IPS DF 19.7 (cell line): ENCODE measurements at places on chromosomes 3 and 15.

- DNase-seq, result no peak
Observed at GRCh38 chr15:92449476-92449875, 55.8 kb downstream of the ST8SIA2 start.

DNA sequence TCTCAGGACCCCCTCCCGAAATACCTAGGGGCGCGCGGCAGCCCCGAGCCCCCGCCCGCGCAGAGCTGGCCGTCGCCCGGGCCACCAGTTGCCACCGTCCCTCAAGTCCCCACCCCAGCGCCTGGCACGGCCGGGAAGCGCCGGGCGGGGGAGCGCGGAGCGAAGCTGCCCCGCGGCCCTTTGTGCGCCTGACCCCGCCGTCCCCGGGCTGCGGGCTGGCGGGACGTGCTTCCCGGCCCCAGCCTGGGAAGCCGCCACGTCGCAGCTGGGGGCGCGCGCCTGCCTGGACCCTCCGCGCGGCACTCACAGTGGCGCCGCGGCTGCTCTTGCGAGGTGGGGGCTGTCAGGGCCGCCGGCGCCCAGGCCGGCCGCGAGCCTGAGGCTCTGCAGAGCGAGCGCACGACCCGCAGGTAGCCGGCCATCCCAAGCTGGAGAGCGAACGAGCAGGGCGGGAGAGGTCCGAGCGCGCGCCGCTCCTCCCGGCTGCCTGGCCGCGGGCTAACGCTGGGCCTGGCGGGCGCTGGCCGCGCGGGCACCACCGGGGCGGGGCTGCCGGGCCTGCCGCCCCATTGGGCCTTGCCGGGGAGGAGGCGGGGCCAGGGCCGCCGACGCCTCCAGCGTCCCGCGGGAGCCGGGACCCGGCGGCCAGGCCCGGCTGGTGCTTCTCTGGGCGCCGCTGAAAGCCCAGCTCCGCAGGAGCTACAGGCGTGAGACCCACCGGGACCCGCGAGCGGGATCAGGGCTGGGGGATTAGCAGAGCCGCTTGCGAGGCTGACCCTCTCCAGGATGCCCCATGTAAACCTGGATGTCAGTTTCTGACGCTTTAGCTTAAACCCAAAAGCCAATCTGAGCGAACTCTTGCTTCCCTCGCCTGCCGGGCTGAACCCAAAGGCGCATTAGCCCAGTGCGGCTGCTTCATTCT is at the start of gene IDH2:
Gene IDH2, minus strand, starts transcription at position 500 of the 922 bp plus-strand sequence. Its CDS starts 78 bp downstream, at position 422.
- no peak for DNase-seq

DNA sequence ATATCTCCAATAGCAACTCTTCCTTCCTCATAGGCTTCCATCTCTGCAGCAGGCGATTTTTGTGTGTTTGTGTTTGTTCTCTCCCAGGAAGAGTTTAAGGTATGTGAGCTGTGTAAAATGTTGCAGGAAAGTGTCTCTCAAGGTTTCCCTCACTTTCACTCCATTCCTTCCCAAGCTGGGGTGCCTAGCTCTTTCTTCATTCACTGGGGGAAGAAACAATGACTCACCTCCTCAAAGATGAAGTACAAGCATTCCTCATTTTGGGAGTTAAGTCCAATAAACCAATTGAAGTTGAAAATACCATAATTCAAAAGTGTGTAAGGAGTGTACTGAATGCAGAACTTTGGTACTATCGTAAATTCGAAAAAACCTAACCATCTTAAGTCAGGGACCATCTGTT is 422.7 kb upstream of the CFAP20DC start:
- no peak for DNase-seq

DNA sequence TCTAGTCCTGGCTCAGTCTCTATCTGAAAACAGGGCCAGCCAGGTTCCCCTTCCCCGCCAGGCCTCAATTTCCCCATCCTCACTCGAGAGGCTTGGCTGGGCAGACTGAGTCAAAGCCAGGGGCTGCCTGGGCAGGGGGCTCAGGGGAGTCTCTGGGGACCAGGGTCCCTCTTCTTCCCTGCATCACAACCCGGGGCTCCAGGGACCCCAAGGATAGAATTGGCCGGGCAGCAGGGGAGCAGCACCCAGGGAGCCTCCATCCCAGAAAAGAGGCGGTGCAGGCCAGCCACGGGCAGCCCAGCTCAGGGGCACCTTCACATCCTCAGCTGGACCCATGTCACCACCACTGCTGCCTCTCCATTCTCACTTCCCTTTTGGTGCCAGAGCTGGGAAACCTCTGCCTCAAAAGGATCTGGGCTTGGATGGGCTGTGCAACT is 13.3 kb upstream of the PLXND1 start:
- DNase-seq, result no peak

DNA sequence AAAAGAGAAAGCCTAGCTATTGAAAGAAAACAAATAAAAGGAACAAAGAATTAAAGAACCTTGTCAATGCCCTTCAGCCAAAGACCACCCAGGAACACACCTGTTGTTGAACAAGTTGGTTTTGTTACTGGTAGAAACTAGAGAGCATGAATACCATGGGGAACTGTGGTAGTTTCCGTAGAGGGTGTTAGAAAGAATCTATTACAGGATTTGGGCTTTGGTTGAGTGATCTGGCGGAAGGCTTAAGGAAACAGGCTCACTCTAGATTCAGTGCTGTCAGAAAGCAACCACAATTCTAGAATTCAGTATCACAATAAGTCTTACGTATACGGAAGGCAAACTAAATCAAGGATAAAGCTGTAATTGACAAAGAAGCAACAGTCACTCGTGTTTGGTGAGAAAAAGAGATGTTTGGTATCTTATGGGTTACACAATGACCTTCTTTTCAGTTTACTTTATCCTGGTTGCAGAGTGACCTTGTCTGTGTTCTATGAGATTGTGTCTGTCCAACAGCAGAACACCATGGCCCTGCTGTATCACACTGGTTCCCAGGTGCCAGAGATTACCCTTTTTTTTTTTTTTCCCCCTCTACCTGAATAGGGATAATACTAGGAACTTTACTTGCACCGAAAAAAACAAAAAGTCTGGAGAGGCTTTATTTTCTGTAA is 265.9 kb downstream of the SHQ1 start:
- peak; percentile 64 for DNase-seq

- DNase-seq, result no peak
Observed at GRCh38 chr3:127448671-127449070, 141.9 kb downstream of the TPRA1 start.

GRCh38 chr3:74167926-74168325 is 446.5 kb downstream of the CNTN3 start:
- no peak for DNase-seq

DNA sequence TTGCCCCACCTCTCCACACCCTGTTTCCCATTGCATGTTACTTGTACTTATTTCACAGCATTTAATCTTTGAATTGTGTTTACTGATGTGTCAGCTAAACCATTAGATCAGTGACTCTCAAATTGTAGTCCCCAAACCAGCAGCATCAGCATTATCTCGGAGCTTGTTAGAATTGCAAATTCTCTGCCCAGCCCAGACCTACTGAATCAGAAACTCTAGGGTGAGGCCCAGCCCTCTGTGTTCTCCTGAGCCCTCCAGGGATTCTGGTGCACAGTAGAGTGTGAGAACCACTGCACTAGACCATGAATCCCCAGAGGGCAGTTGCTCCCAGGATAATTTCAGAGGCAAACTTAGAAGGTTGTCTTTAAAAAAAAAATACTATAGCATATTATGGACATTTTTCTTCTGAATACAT is 13.0 kb downstream of the PLD1 start:
- no peak for DNase-seq

GRCh38 chr3:115651087-115651486 is 27.8 kb downstream of the GAP43 start:
- no peak for DNase-seq

GRCh38 chr3:155737844-155738460 is 6.9 kb downstream of the PLCH1 start:
- DNase-seq, result no peak

- DNase-seq, result no peak
Observed at GRCh38 chr3:176798680-176799079, 398.6 kb downstream of the TBL1XR1 start.

GRCh38 chr3:125154800-125155269 is 57.7 kb downstream of the SLC12A8 start:
- DNase-seq, result no peak

- no peak for DNase-seq
Observed at GRCh38 chr15:85718981-85719380, 75.7 kb downstream of the KLHL25 start.

DNA sequence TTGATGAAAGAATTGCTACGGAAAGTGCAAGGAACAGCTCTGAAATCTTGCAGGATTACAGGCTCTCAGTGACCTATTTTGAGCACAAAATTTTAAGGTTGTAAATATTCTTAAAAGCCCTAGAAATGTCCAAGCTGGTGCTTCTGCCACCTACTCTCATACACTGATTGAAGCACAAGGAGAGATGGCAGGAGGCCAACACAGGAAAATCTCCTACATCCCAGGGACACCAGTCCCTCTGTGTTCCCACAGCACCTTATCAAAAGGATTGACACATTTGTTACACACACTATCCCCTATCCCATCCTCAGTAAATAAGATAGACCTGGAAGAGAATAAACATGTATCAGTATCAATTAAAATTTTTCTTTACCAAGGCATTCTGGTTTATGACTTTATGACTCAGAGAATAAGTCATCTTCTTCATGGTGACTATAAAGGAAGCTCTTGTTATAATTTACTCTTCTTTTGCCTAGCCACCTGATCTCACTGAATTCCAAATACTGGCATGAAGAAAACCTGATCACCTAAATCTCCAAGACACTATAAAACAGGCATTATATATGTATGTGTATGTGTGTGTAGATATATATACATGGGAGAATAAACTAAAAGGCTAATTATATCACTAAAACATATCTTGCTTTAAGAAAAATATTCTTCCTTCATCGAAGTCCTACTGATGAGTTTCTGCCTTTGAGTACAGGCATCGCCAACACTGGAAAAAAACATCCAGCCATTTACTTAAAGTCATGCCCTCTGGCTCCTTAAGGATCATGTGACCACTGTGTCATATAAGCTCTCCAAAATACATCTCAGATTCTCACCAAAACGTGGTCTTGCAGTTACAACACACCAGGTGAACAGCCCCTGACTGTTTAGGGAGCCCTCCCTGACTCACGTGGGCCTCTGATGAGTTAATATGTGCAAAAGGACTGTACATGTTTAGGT is 208.1 kb upstream of the NR2F2 start:
- DNase-seq, result no peak

DNA sequence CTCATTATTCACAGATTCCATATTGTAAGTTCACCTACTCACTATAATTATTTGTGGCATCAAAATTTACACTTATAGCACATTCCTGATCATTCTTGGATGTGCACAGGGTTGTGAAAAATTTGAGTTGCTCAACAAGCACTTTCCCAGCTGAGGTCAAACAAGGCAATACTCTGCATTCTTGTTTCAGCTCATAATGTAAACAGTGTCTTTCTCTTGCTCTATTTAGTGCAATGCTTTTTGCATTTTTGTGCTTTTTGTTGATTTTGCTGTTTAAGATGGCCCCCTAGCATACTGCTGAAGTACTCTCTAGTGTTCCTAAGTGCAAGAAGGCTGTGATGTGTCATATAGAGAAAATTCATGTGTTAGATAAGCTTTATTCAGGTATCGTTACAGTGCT is 66.7 kb upstream of the TNIK start:
- no peak for DNase-seq

GRCh38 chr3:119817583-119818363 is 35.9 kb downstream of the NR1I2 start:
- DNase-seq, result peak; percentile 15

DNA sequence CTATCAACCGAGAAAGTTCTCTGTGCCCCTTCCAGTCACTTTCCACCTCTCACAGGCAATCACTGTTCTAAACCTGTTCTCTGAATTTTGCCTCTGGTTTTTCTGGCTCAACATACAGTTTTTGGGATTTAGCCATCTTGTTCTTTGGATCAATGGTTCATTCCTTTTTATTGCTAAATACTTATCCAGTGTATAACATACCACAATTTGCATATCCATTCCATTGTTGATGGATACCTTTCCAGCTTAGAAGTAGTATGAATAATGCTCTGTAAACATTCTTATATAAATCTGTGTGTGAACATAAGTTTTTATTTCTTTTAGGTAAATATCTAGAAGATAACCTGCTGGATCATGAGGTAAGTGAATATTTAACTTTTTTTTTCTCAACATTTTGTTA is 87.8 kb upstream of the FNDC3B start:
- DNase-seq, result no peak

DNA sequence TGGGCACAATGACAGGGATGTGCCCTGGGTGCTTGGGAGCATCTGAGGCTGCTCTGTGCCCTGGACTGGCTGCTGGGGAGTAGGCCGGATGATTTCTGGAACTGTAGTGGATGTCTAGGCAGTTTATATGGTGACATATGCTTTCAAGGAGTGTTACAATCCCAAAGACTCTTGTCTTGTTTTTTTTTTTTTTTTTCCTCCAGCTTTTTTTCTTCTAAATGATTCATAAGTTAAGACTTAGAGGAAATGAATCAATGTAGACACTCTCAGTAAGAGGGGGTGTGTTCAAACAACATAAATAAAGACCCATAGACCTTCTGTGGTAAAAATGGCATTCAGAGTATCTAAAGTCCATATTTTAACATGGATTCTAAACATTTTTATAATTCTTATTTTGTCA is 706.1 kb upstream of the GOLIM4 start:
- DNase-seq, result no peak

DNA sequence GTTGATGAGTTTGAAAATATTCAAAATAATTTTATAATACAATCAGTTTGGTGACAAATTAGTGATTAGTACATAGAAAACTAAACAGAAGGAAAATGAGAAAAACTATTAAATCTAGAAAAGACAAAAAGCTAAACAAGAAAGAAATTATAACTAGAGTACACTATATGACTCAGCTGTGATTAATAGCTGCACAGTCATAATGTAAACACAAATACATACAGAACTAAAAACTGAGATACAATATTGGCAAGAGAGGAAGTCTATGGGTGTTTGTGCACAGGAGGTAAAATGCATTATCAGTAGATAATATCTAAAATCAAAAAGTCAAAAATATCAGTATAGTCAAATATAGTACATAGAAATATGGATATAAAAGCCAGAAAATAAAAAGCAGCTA is 80.7 kb upstream of the PCSK6 start:
- DNase-seq, result no peak

DNA sequence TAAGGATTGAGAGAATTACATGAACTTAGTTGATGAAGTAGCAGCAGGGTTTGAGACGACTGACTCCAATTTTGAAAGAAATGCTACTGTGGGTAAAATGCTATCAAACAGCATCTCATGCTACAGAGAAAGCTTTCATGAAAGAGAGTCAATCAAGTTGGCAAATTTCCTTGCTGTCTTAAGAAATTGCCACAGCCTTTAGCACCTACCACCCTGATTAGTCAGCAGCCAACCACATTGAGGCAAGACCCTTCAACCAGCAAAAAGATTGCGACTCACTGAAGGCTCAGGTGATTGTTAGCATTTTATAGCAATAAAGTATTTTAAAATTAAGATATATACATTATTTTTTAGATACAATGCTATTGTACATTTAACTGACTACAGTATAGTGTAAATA is 80.9 kb downstream of the RAP2B start:
- no peak for DNase-seq
